ENCODE measurements at places on chromosomes 3 and 15.

DNA sequence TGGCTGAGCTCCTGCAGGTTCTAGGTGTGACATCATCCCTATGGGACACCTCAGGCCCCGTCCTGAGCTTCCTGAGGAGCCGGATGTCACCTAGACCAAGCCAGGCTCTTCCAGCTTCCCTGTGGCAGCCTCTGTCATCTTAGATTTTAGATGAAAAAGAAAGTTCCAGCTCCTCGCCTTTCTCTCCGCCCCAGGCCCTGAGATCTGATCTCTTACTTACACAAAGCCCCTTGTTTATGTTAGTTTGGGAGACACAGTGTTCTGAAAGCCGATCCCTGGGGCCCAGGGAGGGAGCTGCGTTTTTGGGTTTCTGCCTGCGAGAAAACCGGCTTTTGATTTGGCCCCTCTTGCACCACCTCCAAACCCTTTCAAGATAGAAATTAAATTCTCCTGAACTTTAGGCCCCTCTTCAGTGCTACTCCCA, 40.2 kb upstream of the FAM107A start:
- DNase-seq = no peak

GRCh38 chr3:71707595-71707994, 17.6 kb downstream of the EIF4E3 start:
- no peak for DNase-seq

DNA sequence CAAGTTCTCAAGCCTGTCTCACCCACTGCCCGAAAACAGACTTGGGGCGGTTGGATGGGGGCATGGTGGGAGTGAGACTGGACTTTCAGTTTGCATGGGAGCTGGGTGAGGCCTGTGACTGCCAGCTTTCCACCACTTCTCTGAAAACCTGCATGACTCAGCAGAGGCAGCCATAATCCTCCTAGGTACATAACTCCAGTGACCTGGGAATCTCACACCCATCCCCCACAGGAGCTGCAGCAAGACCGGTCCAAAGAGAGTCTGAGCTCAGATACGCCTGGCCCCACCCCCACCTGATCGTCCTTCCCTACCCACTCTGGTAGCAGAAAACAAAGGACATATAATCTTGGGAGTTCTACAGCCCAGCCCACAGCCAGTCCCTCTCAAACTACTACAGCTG, 107.2 kb downstream of the NSMCE3 start:
- no peak for DNase-seq

DNA sequence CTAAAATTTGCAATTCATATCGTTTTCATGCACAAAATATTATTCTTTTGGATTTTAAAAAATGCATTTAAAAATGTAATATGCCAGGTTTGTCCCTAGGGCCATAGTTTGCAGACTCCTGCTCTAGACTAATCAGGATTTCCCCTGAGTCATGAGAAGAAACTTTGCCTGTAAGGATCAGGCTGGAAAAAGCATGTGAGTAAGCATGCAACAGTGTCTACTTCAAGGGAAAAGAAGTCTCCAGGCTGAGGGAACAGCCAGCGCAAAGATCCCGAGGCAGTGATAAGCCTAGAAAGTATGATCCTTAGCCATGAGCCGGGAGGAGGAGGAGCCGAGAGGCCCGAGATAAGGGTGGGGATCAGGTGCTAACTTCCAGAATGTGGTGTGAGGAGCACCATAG, 382.8 kb upstream of the CFAP20DC start:
- DNase-seq = no peak

DNA sequence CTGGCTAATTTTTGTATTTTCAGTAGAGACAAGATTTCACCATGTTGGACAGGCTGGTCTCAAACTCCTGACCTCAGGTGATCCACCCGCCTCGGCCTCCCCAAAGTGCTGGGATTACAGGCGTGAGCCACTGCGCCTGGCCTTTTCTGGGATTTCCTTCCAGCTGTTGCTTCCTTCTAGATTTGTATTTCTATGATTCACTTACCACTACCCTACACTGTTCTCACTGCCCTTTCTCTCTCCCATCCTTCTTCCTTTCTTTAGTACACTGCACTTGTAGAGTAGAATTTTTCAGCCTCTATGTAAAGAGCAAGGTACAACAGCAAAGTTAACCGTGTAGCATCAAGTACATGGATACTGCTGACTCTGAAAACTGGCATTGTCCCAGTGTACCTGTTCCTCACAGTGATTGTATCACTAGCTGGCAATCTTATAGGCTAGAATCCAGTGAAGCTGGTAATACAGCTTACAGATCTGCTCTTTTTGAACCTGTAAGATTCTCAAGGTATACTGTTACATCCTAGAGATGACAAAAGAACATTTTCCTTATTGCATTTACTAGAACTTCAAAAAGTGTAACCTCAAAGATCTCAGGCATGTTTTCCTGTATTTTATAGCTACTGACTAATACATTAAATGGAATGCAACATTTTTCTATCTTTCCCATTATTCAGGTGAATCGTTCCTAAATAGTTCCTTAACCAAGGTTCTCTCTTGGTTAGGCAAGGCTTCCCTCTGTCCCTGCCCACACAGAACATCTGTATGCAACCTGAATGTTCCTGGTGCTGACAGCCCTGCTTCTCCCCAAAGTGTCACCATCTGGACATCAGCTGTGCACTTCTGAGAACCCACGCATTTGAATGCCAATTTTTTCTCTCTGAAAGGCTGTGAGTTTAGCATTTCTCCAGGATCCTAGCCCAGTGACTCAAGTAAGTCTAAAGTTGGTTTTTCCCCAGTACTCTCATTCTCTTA, 74.1 kb upstream of the RAP2B start:
- DNase-seq = no peak

- DNase-seq = peak; percentile 26
Observed at GRCh38 chr3:119497820-119498185, 544 bp upstream of the TIMMDC1 start.

DNA sequence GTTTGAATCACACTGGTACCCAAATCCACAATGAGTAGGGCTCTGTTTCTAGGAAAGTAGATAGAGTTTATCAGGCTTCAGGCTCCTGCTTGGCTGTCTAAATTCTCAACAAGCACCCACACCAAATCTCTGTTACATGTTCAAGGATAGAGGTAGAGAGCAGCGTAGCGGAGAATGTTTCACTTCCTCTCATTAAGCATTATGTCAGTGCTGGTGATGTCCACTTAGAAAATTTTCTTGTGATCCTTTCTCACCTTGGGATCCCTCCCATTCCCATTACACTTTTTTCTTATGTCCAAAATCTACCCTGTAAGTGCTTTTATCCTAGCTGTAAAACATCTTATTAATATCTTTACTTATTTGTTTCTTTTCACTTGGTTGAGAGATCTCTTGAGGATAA, 34.7 kb upstream of the GCSAM start:
- no peak for DNase-seq
